IMR-90 (cell line): ENCODE measurements at places on chromosomes 7 and 10. TPM values are rescaled to one million over a fixed set of nuclear protein-coding genes. Genes with fewer than 3 reads are reported as not detected.

The PAXIP1 gene
- total RNA-seq = 7.3 and 7.5 TPM in 2 replicates

The WDR86 gene
- total RNA-seq = not detected in 2 replicates

The CLEC5A gene
- not detected in 2 replicates for total RNA-seq

The FIS1 gene
- 241 and 293 TPM in 2 replicates for total RNA-seq

The LRRD1 gene
- under 0.01 TPM in 2 replicates for total RNA-seq

The LRRC18 gene
- total RNA-seq = not detected in 2 replicates

The URGCP gene
- 24.4 and 25.5 TPM in 2 replicates for total RNA-seq

- H3K27ac ChIP-seq = no peak overlapping the region
- no peaks in the 10 kb centered on the region for H3K36me3 ChIP-seq
- DNase-seq = no peak
- H3K4me3 ChIP-seq = no peak overlapping the region
These were observed 68.2 kb upstream of the CHST15 start for GRCh38 chr10:124161601-124162000.

- H3K4me1 ChIP-seq = no peaks in the 10 kb centered on the region
- no peak for DNase-seq
- H3K27ac ChIP-seq = no peak overlapping the region
- H3K36me3 ChIP-seq = peaks cover 4% of the 10 kb centered on the region
- no peaks in the 10 kb centered on the region for H3K27me3 ChIP-seq
- no peak overlapping the region for H3K4me3 ChIP-seq
These were observed 172.9 kb downstream of the LRRC4 start for GRCh38 chr7:127858091-127858914.

GRCh38 chr7:152756116-152756515, 3.4 kb upstream of the ACTR3B start:
- H3K27me3 ChIP-seq = peaks cover 1% of the 10 kb centered on the region; the same call in 1 of the 2 replicates
- peaks cover 7% of the 10 kb centered on the region for H3K4me1 ChIP-seq
- no peaks in the 10 kb centered on the region for H3K36me3 ChIP-seq
- H3K27ac ChIP-seq = no peak overlapping the region
- no peak overlapping the region for H3K4me3 ChIP-seq

DNA sequence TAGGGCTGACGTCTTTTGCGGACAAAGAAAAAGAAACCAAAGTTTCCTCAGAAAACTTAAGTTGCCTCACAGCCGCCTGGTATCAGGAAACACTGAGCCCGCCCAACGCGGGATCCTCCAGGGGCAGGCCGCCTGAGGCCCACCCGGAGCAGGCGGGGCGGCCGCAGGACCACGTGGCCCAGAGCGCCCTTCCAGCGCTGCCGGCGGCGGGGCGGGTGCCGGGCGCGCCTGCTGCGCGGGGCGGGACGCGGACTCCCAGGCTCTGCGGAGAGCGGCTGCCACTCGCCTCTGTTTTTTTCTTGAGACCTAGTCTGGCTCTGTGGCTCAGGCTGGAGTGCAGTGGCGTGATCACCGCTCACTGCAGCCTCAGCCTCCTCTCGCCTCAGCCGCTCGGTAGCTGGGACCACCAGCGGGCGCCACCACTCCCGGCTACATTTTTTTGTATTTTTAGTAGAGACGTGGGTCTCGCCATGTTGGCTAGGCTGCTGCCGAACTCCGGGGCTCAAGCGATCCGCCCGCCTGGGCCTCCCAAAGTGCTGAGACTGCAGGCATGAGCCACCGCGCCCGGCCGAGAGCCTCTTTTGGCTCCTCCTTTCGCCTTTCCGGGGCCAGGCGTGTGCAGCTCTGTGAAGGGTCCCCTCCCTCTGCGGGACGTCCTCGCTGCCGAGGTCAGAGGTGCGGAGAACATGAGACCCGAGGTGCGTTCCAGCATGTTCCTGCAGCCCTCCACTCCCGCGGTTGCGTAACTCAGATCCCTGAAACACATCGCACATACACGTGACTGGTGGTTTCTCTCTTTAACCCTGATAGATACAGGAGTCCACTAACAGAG, 11.6 kb upstream of the HNRNPF start:
- H3K4me1 ChIP-seq = 0 out of 2 replicates have a peak, but pooled peaks cover 2% of the 10 kb centered on the region
- no peaks in the 10 kb centered on the region for H3K36me3 ChIP-seq
- H3K4me3 ChIP-seq = peak overlapping the region; percentile 46
- peak overlapping the region; percentile 97 for H3K27ac ChIP-seq
- H3K27me3 ChIP-seq = no peaks in the 10 kb centered on the region

DNA sequence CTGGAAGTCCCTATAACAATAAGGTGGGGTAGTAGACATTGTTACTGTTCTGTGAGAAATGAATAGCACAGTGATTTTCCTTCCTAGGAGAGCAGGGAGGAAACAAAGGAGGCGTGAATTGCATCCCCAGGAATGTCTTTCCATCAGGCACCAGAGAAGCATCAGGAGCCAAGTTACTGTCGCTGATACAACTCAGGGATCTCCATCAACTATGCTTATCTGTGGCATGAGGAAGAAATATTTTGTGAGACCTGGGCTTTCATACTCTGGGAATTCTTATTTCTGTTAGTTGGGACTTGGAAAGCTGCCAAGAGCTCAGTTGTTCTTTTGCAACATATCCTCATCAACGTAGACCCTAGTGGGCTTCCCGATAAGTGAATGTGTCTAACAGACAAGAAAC, 622.3 kb downstream of the SUGCT start:
- H3K36me3 ChIP-seq = no peaks in the 10 kb centered on the region
- DNase-seq = no peak
- no peak overlapping the region for H3K4me3 ChIP-seq
- H3K27ac ChIP-seq = no peak overlapping the region
- 0 out of 2 replicates have a peak, but pooled peaks cover 2% of the 10 kb centered on the region for H3K4me1 ChIP-seq

DNA sequence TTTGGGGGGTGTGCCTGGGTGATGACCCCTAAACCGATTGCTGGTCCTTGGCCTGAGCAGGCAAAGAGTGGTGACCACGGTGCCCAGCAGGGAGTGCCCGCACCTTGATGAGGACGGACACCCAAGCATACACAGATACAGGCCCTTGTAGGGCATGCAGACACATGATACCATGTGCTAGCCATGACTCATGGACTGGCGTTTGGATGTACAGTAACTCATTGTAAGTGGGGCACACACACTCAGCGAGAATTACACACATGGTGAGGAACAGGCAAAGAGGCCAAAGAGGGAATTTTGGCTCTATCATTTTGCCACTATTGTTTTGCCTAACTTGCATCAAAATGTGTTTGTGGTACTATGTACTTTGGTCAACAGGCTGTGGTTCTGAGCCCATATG, 24.1 kb downstream of the KAZALD1 start:
- no peak overlapping the region for H3K4me3 ChIP-seq
- H3K27ac ChIP-seq = no peak overlapping the region
- DNase-seq = no peak
- H3K4me1 ChIP-seq = no peaks in the 10 kb centered on the region

- H3K36me3 ChIP-seq = no peaks in the 10 kb centered on the region
- no peak overlapping the region for H3K27ac ChIP-seq
- no peaks in the 10 kb centered on the region for H3K27me3 ChIP-seq
- no peaks in the 10 kb centered on the region for H3K4me1 ChIP-seq
These were observed 106.0 kb upstream of the PRR15 start for GRCh38 chr7:29457565-29458011.

GRCh38 chr10:128156999-128157755, 31.0 kb upstream of the MKI67 start:
- no peak for DNase-seq
- no peak overlapping the region for H3K4me3 ChIP-seq
- no peaks in the 10 kb centered on the region for H3K4me1 ChIP-seq
- H3K36me3 ChIP-seq = no peaks in the 10 kb centered on the region

DNA sequence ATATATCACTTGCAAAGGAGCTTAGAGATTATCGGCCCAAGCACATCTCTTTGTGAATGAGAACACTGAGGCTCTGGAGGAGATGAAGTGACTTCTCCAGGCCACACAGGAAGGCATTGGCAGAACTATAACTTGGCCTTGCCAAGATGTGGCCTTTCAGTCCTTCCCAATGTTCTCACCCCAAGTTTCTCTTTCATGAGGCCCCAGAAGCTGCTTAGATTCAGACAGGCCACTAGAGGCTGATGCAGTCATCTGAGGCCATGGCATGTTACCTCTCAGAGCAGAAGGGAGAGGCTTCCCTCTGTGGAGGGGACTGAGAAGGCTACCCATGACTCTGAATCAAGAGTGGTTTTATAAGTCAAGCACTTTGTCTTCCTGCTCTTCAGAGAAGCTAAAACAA, 1003.7 kb downstream of the LRMDA start:
- peaks cover 11% of the 10 kb centered on the region for H3K4me1 ChIP-seq
- H3K27me3 ChIP-seq = no peaks in the 10 kb centered on the region
- no peak overlapping the region for H3K4me3 ChIP-seq
- H3K27ac ChIP-seq = no peak overlapping the region
- DNase-seq = no peak

- no peaks in the 10 kb centered on the region for H3K36me3 ChIP-seq
- H3K4me1 ChIP-seq = no peaks in the 10 kb centered on the region
- DNase-seq = no peak
- no peak overlapping the region for H3K4me3 ChIP-seq
These were observed 72.8 kb downstream of the ST8SIA6 start for GRCh38 chr10:17381502-17382142.

DNA sequence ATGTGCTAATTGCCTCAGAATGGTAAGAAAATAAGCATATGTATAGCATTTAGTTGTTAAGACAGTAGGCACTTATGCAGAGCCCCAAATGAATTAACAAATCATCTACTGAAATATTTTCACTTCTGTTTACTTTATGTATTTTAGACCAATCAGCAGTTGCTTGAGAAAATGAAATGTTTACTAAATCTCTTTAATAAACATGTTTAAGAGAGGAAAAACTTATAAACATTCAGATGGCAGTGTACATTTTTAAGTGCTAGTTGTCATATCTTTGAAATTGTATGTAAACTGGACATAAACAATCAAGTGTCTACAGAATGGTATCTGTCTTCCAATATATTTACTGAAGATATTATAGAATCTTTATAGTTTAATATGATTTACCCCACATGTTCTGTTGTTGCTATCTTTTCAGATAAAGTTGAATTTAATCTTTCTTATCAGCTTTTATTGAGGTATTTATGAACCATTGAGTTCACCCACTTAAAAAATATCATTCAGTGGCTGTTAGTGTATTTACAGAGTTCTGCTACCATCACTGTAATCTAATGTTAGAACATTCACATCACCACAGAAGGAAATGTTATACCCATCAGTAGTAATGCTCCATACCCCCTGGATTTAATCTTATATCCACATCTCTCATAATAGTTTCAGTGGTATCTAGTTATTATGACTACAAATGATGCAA, 264.3 kb downstream of the ADK start:
- no peak overlapping the region for H3K27ac ChIP-seq
- H3K36me3 ChIP-seq = 0 out of 2 replicates have a peak, but pooled peaks cover 1% of the 10 kb centered on the region
- DNase-seq = no peak
- H3K27me3 ChIP-seq = no peaks in the 10 kb centered on the region
- H3K4me1 ChIP-seq = no peaks in the 10 kb centered on the region; the same call in 1 of the 2 replicates

DNA sequence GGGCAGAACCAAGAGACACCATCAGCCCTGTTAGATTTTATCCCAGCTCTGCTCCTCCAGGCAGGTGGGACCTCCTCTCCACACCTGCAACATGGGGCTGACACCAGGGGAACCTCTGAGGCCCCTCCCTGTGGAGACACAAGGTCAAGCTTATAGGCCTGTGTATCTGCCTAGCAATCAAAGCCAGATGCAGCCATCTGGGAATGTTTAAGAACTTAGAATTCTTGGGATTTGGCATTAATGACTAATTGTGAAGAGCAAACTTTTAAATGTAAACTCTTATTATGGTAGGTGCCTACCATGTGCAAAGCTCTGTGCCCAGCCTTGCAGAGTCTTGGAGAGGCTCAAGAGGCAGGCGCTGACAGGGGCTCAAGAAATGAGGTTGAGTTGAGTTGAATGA, 52.1 kb downstream of the TBATA start:
- H3K4me3 ChIP-seq = no peak overlapping the region
- H3K27me3 ChIP-seq = peaks cover 6% of the 10 kb centered on the region
- no peaks in the 10 kb centered on the region for H3K36me3 ChIP-seq
- H3K27ac ChIP-seq = no peak overlapping the region
- peaks cover 2% of the 10 kb centered on the region; the same call in 1 of the 2 replicates for H3K4me1 ChIP-seq

DNA sequence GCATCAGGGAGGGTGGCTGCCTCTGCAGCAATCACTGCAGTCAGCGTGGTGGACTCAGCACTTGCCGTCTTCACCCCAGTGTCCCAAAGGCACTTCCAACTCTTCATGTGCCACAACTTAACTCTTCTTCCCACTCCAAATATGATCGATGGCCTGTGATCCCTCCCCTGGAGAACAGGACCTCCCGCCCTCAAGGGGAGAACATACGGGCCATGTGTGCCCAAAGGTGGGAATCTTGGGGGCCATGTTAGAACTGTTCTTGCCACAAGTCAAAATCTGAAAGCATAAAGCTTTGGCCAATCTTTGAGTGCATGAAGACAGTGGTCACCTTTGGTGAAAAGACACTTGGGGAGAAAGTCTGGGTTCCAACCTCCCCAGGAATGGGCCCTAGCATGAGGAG, 368.5 kb upstream of the MGMT start:
- no peaks in the 10 kb centered on the region; the same call in 1 of the 2 replicates for H3K27me3 ChIP-seq
- H3K4me1 ChIP-seq = peaks cover 6% of the 10 kb centered on the region
- DNase-seq = no peak
- no peak overlapping the region for H3K27ac ChIP-seq
- no peaks in the 10 kb centered on the region for H3K36me3 ChIP-seq
